ENCODE measurements at places on chromosomes 12 and 14.

- no peak for DNase-seq
These were observed 40.9 kb upstream of the A2ML1 start for GRCh38 chr12:8781381-8782127.

DNA sequence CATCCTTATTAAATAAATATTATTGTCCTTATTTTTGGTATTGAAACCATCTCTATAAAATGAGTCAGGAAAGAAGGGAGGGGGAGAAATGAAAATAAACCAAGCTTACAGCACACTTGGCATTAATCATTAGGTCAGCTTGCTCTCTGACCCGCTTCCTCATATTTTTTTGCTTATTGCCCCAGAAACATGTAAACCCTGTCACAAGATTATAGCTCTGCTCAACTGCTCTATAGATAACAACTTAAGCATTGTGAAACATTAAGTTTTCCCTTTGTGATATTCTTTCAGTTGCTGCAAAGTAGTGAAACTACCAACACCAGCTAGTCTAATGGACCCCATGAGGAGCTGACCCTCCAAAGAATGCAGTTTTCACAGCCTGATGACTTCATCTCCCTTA lies 819.5 kb downstream of the SLC16A7 start:
- no peak for DNase-seq

- no peak for DNase-seq
These were observed 63.2 kb downstream of the SCARB1 start for GRCh38 chr12:124800506-124800905.

- no peak for DNase-seq
These were observed 117.8 kb upstream of the HIF1A start for GRCh38 chr14:61577506-61577931.

Data from central memory CD4-positive, alpha-beta T cell (primary cell).